HCEC 1CT (cell line): ENCODE measurements at places on chromosomes 3 and 15.
A peak's percentile ranks its signal among the peaks of the same experiment; 100 is the strongest.

GRCh38 chr3:12175844-12176453 is 17.2 kb upstream of the TIMP4 start:
- DNase-seq, result peak; percentile 59

DNA sequence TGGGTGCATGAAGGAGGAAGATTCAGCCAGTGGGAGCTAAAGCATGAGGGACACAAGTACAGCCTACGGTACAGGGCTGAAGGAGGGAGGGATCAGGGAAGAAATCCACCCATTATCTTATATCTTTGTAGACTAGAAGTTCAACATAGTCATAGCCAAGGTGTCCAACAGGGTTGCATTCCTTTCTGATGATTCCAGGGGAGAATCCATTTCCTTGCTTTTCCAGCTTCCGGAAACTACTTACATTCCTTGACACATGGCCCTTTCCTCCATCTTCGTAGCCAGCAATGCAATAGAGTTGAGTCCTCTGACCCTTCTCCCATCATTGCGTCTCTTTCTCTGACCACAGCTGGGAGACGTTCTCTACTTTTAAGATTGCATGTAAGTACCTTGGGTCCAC is 471.0 kb upstream of the SEMA6D start:
- DNase-seq, result no peak

DNA sequence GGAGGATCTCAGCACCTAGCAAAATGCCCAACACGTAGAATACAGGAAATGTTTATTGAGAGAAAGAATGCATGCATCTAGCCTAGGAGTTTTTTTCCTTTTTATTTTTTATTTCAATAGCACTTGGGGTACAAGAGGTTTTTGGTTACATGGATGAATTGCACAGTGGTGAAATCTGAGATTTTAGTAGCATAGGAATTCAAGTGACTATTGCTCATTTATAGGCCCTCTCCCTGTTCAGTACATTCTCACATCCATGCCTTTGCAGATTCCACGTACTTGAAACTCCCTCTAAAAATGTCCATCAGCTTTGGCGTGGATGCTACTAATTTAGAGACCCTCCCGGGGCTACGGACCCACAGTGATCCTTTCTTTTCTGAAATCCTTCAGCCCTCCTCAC is 61.7 kb upstream of the PIAS1 start:
- DNase-seq, result no peak

DNA sequence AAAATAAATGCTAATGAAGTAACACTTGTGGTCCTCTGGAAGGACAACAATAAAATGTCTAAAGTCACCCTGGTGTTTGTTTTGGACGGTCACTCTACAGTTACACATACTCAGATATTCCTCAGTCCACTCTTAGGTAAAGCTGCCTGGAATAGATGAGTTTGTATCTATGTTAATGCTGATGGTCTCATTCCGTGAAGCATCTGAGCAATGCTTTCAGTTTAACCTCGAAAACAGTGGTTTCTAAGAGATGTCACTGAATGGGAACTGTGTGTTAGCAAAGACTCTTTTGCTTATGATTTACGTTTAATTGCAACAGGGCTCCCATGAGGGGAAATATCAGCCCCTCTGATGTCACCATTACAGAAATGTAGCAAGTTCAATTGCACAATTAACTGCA is 49.1 kb downstream of the FBN1 start:
- no peak for DNase-seq

DNA sequence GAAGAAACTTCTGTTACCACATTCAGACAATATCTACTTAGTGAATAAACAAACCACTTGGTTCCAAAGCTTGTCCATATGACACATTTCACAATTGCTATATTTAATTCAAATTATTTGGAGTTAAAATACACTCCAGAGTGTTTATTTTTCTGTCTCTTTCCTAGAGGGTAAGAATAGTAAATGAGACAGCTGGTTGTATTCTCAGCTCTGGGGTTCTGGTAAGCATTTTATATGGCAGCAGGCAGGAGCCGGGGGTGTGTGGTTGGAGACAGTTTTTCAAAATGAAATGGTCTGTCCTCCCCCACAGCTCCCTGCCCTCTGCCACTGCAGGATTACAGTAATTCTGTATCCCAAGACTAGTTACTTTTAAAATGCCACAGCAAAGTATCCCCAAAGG is 10.9 kb upstream of the SEC61A1 start:
- DNase-seq, result no peak

DNA sequence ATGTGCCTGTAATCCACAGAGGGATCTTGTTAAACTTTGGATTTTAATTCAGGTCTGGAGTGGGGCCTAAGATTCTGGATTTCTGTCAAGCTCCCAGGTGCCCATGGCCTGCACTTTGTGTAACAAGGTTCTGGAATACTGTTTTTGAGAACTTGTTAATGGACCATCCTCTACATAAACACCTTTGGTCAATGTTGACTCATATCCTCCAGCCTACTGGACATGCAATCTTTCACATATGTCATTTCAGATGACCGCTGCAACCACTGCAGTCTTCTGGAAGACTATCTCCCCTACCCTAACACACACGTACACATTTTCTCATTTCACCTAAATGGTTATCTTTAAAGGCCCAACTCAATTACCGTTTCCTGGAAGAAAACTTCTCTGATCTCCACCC is 302.1 kb upstream of the TPRG1 start:
- DNase-seq, result peak; percentile 31
